ENCODE measurements at places on chromosomes 7 and 10. TPM values are rescaled to one million over a fixed set of nuclear protein-coding genes. Genes with fewer than 3 reads are reported as not detected.

Gene GPAM
- 27.3 TPM for total RNA-seq

Gene VTI1A
- total RNA-seq, result 110 TPM

Gene SLC18A2
- 7.0 TPM for total RNA-seq

Gene TEX36
- not detected for total RNA-seq

Gene ACSM6
- total RNA-seq, result not detected

Gene GNGT1
- total RNA-seq, result 20.3 TPM

Gene C10orf95
- total RNA-seq, result 0.93 TPM

Gene ERVW-1
- not detected for total RNA-seq

Gene TRIM50
- total RNA-seq, result not detected

Gene GPC2
- total RNA-seq, result 28.8 TPM
